ENCODE measurements at places on chromosomes 2 and 18. TPM values are rescaled to one million over a fixed set of nuclear protein-coding genes. Genes with fewer than 3 reads are reported as not detected.

DNA sequence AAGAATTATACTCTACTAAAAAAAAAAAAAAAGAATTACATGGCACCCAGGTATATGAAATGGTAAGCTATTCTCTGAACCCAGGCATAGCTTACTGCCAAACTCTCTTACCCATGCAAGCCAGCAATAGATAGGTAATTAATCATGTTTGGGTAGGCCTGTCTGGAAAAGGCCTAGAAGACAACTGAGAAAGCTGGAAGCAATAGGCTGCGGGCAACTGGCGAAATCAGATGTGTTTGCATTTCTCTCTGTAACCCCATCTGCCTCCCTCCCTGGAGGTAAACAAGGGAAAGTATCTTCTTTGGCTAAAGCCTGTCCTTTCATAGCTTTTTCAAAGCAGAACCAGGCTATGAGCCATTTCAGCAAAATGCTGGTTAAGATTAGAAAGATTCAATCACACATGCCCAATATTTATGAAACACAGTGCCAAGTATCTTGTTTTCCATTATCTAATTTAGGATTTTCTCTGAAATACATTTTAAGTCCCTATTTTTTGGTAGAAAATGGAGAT lies 934.8 kb upstream of the DDX18 start:
- no peak for DNase-seq

GRCh38 chr2:239589833-239590232 lies 189.0 kb upstream of the HDAC4 start:
- DNase-seq: peak; percentile 9

GRCh38 chr2:122873951-122874350 lies 1118.5 kb downstream of the TSN start:
- no peak for DNase-seq

DNA sequence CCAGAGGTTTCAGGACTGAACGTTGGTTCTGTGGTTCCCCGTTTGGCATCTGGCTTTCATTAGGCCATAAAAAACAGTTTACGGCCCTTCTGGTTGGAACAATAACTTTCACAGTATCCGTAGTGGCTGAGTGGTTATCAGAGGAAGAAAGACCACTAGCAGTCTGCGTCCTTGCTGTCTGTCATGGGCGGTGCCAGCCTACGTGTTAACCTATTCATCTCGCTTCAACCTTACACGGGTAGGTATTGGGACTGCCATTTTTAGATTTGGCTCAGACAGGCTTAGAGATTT lies 42.6 kb upstream of the ROCK2 start:
- DNase-seq: no peak

GRCh38 chr2:101805152-101806088 lies 107.9 kb downstream of the MAP4K4 start:
- no peak for DNase-seq

SERPINB2 gene
- not detected for total RNA-seq

DNA sequence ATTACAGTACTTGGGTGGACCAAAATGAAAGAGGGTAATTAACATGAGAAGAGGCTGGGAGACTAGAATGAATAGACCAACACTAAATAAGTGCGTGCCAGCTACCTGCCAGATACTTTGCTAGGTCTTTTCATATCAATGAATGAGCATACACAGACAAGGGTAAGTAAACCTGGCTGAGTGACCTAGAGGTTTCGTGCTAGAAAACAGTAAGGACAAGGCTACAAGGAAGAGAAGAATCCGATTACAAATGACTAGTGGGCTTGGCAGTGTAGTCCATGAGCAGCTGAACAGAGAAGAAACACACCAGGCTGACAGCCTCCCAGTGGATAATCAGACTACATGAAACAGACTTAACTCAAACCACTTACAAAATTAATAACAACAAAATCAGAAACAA lies 64.6 kb downstream of the THADA start:
- DNase-seq: no peak

DNA sequence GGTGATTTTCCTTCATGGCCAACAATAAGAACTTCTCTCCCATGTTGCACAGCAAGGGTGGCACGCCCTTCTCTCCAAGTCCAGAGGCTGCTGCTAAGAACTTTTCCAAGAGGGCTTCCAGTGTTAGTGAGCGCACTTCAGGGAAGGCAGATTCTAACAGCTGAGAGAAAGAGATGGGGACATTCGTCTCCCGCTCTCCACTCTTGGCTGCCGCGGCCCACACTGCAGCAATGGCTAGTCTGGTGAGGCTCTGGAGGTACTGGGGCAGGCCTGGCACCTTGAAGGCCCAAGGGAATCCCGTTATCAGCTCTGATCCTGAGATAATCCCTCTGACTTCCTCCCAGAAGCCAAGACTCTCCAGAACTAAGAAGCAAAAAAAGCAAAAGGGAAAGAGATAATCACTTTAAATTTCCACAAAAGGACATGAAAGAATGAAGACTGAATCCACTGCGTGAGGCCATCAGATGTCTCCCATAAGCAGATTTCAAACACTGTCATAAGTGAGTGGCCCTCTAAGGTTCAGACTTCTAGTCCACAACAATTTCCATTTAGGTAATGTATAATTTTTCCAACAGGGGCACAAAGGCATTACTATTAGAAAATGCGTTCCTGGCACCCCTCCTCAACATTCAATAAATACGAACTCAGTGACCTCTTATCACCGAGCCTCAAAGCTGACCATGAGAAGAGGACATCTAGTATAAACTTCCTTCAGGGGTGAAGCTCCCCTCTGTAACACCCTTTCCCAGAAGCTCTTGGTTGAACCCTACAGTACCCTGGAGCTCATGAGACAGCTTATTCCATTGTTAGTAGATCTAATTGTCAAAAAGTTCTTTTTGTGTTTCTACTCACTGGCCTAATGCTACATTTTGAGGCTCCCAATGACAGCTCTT lies 66.7 kb upstream of the ZFP36L2 start:
- DNase-seq: no peak

- no peak for DNase-seq
These were observed 30.6 kb upstream of the FAM237A start for GRCh38 chr2:206611736-206612135.

DNA sequence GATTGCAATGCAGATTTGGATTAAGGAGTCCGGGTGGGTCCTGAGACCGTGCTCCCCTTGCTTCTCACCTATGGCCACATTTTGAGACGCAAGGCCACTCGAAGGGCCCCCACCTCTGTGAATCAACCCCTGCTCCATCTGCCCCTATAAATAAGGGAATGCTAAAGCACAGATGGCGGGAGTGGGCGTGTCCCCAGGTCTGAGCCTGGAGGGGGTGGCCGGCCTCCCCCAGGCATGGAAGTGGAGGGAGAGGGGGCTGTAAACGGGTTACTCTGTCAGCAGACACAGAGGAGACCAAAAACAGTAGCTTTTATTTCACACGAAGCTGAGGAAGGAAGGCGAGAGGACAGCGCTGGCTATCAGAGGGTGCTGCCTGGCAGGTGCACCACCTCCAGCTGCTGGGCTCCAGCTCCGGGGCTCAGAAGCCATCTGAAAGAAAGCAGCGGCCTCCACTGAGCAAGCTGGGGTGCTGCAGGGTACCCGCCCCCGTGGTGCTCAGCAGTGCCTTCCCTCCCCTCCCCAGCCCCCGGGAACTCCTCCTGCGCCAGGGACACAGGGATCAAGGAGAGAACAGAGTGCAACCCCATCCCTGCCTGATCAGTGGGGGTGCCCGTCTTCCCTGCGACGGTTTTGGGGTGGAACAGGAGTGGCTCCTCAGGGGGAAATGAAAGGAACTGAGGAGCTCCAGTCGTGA lies 56.7 kb upstream of the RAB6C start:
- peak; percentile 53 for DNase-seq

GRCh38 chr2:98959810-98960507 lies 23.9 kb upstream of the CRACDL start:
- DNase-seq: no peak

SERPINB10 gene
- not detected for total RNA-seq

RTP5 gene
- total RNA-seq: not detected

DNA sequence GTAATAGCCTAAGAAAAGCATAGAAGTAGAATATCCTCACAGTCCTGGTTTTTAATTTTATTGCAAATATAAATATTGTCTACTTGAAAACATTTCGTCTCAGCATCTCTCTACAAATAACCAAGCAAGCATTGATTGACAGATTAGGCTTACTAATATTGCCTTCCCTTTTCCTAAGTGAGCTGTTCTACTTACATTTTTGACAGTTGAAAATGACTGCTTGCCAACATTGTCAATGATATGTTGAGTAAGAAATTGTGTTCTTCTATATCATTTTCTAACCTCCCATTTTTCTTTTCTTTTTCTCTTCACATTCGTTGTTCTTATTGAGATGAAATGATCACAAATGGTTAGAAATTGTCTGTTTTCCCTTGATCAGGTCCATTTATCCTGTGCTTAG lies 47.0 kb upstream of the STK39 start:
- no peak for DNase-seq

DNA sequence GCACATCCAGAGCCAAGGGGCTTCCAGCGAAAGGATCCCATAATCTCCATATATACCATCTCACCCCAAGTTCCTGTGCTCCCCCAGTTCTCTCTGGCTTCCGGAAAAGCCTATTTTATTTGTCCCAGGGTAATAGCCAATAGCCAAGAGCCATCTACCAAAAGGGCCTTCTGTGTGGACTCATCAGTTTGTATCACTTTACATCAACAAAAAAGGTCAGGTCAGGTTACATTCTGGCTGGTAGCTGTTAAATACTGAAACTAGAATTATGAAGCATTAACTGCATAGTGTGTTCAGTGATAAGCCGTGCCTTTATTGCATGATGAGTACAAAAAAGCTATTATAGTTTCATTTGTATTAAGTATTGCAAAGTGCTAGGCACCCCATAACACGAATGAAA lies 223.7 kb downstream of the IRS1 start:
- no peak for DNase-seq

- no peak for DNase-seq
These were observed 120.2 kb downstream of the ACAA2 start for GRCh38 chr18:49692906-49693716.

IL1A gene
- not detected for total RNA-seq

DNA sequence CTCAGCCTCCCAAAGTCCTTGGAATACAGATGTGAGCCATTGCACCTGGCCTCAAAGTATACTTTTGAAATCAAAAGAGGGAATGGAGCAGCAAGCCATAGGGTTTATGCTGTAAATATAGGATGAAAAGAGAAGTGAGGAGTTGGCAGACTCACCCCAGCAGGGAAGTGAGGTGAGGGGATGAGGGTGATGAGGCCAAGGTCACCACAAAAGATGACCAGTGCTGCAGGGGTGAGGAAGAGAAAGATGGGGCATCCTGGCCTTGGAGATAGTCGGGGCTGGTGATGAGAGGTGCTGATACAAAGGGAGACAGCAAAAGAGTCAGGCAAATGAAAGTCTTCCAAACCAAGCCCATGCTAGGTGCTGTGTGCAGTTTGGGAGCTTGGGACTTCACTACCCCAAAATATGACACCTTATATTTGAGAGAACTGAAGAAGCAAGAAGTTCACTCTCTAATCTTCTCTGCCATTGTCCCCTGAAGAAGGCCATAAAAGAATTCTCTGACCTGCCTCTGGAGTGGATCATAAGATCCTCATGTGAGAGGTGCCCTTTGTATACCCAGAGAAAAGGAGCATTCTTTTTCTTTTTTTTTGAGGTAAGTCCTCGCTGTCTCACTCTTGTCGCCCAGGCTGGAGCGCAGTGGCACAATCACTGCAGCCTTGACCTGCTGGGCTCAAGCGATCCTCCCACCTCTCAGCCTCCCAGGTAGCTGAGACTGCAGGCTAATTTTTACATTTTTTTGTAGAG lies 31.0 kb downstream of the TGIF1 start:
- DNase-seq: no peak

- DNase-seq: no peak
These were observed 56.1 kb upstream of the DLGAP1 start for GRCh38 chr18:4511166-4511565.

GRCh38 chr2:223853425-223853837 lies 16.0 kb upstream of the AP1S3 start:
- no peak for DNase-seq

DNA sequence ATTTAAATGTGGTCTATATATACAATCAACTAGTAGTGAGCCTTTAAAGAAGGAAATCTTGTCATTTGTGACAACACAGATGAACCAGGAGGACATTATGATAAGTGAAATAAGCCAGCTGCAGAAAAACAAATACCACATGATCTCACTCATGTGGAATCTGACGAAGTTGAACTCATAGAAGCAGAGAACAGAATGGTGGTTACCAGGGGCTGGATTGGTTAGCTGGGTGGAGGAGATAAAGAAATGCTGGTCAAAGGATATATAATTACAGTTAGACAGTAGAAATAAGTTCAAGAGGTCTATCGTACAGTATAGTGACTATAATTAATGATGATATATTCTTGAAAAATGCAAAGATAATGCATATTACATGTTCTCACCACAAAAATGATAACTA lies 267.9 kb downstream of the FBXO15 start:
- no peak for DNase-seq

DNA sequence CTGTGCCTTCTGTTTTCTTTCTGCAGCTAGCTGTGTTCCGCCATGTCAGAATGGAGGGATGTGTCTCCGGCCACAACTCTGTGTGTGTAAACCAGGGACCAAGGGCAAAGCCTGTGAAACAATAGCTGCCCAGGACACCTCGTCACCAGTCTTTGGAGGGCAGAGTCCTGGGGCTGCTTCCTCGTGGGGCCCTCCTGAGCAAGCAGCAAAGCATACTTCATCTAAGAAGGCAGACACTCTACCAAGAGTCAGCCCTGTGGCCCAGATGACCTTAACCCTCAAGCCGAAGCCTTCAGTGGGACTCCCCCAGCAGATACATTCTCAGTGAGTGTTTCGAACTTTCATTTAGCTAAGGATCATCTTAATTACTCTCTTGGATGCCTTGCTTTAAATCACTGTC lies 74.1 kb downstream of the LTBP1 start:
- no peak for DNase-seq

- DNase-seq: no peak
These were observed 169.6 kb downstream of the FMNL2 start for GRCh38 chr2:152504618-152505017.

- no peak for DNase-seq
These were observed 295.0 kb downstream of the RAD51AP2 start for GRCh38 chr2:17223211-17223610.

ZNF396 gene
- 2.1 TPM for total RNA-seq

DNA sequence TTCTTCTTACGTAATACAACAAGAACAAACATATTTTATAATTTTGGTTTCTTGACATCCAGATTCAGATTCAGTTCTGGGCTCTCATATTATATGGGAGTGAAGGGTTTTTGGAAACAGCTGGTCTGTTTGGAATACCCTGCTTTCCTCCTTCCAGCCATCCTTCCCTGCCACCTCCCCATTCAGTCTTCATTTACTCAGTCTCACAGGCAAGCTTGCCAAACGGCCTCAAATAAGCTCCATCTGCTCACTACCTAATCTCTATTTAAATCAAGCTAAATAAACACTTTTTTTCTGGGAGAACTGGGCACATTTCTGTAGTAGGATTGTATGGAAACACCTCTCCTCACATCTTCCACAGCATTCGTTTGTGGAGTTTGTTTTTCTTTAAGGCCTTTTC lies 147.5 kb downstream of the RND3 start:
- DNase-seq: no peak

C2orf92 gene
- 19.6 TPM for total RNA-seq

Data from glutamatergic neuron (in vitro differentiated cells).